ENCODE measurements at places on chromosomes 16 and 17.

- DNase-seq = no peak
Measured at GRCh38 chr16:85536073-85536410, 77.1 kb upstream of the GSE1 start.

GRCh38 chr16:18950469-18951185, 24.4 kb upstream of the SMG1 start:
- no peak for DNase-seq

- DNase-seq = no peak
Measured at GRCh38 chr17:43906951-43907424, 348 bp downstream of the MPP2 start.

- no peak for DNase-seq
Measured at GRCh38 chr17:11205659-11206058, 35.4 kb upstream of the SHISA6 start.

DNA sequence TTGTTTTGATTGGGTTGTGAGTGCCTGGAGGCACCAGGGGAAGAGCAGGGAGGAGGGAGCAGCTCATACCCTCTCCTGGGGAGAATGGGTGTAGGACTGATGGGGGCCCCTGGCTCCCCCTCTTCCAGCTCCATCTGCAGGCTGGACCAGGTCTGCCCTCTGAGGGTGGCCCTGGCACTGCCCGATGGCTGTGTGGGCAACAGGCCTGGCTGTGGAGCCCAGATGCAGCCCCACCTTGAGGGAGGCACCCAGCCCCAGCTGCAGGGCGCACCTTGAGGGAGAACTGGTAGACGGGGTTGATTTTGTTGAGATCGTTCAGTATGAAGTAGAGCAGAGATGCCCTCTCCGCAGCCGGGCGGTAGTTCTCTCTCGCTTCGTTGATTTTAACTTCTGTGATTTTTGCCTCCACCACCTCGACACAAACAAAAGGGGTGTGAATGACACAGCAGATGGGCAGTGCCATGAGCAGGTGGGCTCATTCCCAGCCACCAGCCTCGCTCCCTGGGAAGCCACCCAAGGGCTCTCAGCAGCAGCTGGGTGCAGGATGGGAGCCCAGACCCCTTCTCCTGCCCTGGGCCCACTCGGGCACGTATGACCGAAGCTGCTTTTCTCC, 71.6 kb downstream of the PGS1 start:
- DNase-seq = no peak

DNA sequence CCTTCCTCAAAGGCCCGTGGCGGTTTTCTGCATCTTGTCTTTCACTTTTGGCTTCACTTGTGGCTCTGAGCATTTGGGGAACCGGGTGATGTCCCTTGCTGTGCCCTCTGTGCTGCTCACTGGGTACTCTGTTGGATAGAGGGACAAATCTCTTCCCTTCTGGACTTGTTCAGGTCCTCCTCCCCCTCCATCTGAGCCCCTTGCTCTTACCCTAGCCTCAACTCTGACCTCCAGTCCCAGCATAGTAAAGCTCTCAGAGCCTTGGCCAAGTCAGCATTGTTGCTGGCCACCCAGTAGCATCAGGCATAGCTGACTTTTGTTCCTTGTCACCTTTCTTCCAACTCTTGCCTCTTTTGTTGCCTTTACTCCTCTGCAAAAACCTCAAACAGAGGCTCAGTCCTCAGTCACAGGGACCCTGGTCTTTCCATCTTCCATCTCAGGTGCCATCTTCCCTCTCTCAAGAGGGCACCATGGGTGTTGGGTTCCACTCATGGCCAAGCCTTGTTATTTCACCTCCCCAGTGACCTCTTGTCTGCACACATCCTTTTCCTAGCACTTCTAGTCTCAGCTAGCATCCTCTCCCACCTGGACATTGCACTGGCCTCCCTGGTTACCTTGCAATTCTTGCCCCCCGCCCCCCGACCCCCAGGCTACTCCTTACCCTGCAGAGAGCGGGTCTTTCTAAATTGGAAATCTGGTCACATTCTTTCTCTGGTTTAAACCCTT, 393 bp upstream of the PSMB10 start:
- peak; percentile 59 for DNase-seq

GRCh38 chr17:69916761-69917160, 158.3 kb upstream of the KCNJ16 start:
- no peak for DNase-seq

DNA sequence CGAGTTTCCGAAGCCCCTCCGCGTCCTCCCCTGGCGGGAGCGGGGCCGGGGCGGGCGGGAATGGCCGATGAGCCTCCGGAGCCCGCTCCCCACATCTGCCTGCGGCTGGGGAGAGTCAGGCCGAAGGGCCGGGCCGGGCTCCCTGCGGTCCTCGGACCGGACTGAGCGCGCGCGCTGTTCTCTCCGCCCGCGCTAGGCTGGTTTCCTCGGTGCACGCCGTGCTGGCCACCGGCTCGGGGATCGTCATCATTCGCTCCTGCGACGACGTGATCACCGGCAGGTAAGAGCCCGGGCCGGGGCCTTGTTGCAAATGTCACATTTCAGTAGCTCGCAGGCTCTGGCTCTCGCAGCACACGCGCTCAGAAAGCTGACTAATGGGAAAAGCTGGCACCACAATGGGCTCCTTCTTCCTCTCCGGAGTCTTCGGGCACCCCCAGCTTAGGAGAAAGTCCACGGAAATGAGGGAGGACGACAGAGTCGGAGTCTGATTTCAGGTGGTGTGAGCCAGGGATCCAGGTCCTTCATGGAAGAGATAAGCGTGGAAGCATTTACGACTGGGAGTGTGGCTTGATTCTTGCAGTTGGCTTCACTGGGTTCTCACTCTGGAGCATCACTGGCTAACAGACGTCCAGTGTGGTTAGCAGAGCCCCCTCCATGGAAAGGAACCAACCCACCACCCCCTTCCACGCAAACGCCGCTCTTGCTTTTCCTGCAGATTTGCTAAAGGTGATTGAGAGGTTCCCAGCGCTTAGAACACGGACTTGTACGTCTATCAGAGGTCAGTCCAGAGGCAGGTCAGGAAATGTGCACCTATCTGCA, 715 bp downstream of the TLCD3A start:
- DNase-seq = no peak

GRCh38 chr17:41689497-41690299, 1.0 kb downstream of the EIF1 start:
- peak; percentile 46 for DNase-seq

All from hindlimb muscle (tissue), 1 donor.